Activated T-cell treated with anti-CD3 and anti-CD28 coated beads for 1 hour (primary cell): ENCODE measurements at places on chromosomes 3 and 15.

- no peak for DNase-seq
Observed at GRCh38 chr3:61666615-61667330, 105.4 kb downstream of the PTPRG start.

DNA sequence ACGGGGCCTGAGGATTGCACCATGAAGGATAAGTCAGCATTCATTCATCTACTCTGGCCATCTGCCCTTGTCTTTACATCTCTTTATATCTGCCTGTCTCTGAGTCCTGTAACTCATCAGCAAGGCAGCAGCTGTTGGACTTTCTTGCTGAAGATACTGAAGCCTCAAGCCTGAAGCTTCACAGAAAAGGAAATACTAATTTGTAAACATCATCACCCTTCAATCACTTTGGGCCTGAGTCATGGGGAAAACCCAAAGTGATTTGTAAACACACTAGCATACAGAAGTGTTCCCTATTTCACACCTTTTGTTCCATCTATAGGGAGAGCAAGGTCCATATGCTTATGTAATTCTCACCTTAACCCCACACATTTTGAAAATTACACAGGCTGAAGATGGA lies 928.2 kb downstream of the EPHA3 start:
- DNase-seq, result no peak

GRCh38 chr3:31302343-31302742 lies 230.4 kb upstream of the STT3B start:
- DNase-seq, result no peak

- DNase-seq, result no peak
Observed at GRCh38 chr3:186544281-186544680, at the start of gene CRYGS. TSS of gene CRYGS (minus strand) at chr3:186544380. CDS start at chr3:186544326, 54 bp downstream.

GRCh38 chr15:64180235-64180824 lies 17.5 kb upstream of the PPIB start:
- no peak for DNase-seq

DNA sequence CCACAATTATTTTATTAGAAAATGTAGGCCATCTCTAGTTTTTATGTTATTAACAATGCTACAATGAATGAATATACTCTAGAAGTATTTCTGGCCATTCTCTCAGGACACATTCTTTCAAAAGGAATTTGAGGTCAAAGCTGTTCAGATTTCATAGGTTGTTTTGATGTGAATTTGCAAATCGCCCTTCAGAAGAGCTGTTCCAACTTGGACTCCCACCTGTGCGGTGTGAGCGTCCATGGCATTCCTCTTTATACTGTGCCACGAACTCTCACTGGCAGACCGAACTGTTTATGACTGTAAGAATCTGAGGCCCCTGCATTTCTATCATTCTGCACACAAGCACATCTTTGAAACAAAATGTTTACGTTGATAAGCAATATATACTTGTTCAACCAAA lies 18.6 kb upstream of the SLC24A5 start:
- no peak for DNase-seq

- DNase-seq, result no peak
Observed at GRCh38 chr3:127323581-127323980, 35.7 kb upstream of the PRR20G start.

DNA sequence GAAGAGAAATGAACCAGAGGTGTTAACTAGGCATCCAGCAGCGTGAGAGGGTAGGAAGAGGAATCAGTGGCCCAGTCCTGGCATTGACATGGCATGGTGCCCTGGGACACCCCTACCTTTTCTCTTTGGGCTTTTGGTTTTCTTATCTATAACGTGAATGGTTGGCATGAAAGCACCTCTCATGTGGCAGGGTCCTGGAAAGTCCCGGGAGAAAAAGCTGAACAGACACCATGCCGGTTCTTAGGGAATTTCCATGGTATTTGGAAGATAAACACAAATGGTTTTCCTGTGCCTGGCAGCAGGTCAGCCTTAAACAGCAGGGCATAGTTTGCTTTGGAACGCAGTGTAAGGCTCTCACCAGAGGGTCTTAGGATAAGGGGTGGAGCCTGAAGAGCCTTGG lies 15.4 kb downstream of the ARNT2 start:
- DNase-seq, result no peak

- no peak for DNase-seq
Observed at GRCh38 chr3:160395297-160395696, 3.7 kb downstream of the IFT80 start.

DNA sequence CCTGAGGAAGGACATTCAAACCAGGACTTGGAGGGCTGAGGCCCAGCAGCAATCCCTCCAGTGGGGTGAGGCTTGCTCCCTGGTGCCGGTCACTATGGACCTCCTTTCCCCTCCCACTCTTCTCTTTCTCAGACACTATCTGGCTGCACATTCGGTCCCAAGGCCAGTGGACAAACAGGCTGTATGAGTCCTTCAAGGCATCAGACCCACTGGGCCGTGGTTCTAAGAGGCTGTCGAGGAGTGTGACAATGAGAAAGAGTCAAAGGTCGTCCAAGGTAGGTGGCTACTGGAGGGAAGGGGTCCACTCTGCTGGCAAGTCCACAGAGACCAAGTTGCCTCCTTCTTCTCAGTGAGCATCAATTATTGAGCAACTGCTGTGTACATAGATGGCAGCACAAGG lies 28.0 kb downstream of the NOX5 start:
- DNase-seq, result no peak

GRCh38 chr3:156582532-156583183 lies 27.7 kb upstream of the SSR3 start:
- DNase-seq, result no peak

DNA sequence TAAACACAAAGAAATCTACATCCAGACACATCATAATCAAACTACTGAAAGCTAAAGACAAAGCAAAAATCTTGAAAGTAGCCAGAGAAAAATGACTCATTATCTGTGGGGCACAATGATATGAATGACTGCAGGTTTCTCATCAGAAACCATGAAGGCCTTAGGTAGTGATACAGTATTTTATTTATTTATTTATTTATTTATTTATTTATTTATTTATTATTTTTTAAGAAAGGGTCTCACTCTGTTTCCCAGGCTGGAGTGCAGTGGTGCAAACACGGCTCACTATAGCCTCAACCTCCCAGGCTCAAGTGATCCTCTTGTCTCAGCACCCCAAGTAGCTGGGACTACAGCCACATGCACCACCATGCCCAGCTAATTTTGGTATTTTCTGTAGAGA lies 15.2 kb downstream of the CCK start:
- no peak for DNase-seq

DNA sequence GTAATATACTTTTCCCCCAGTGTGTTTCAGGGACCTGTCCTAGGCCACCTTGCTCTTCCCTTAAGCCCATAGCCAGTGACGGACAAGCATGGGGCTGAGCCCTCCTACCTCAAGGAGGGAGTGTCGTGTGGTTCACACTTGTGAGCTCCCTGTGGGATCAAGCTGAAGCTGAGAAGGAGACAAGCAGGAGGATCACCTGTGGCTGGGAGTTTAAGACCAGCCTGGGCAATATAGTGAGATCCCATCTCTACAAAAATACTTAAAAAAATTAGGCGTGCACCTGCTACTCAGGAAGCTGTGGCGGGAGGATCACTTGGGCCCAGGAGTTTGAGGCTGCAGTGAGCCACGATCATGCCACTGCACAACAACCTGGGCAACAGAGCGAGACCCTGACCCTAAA lies 76.7 kb upstream of the RPL35A start:
- DNase-seq, result no peak

- no peak for DNase-seq
Observed at GRCh38 chr3:150602426-150603152, 532 bp upstream of the SELENOT start.

DNA sequence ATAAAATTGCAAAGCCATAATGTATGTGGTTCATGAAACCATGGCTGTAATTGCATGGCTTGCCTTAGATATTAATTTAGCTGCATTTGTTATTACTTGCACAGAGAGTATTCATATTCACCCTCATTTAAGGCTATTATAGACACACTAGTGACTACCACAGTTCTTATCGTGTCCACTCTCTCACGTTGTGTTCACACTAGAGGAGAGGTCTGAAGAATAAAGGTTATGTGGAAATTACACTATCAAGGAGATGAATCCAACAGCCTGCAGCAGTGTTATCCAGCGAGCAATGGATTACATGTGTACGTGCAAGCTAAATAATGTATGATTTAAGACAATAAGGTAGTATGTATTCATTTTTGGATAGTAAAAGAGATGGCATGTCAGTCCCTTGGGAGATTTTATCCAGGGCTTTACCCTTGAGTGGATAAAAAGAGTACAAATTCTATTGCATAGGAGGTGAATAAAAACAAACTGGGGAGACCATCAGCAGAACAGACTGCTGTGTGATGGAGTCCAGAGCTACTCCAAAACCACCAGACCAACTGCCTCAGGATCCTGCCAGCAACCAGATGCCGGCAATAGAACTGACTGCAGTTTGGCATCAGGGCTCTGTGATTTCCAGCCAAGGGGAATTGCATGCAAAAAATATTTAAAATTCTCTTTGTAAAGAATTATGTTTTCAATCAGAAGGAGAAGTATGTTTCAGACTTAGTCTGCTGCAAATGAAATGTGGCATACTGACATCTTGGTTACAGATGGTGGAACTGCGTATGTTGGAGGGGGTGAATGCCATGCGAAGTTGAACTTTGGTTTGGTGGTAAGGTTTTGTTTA lies 146.6 kb downstream of the RBMS3 start:
- no peak for DNase-seq

- no peak for DNase-seq
Observed at GRCh38 chr15:38650936-38651327, 86.3 kb upstream of the RASGRP1 start.

- no peak for DNase-seq
Observed at GRCh38 chr15:83053151-83053550, 13.9 kb downstream of the BTBD1 start.

DNA sequence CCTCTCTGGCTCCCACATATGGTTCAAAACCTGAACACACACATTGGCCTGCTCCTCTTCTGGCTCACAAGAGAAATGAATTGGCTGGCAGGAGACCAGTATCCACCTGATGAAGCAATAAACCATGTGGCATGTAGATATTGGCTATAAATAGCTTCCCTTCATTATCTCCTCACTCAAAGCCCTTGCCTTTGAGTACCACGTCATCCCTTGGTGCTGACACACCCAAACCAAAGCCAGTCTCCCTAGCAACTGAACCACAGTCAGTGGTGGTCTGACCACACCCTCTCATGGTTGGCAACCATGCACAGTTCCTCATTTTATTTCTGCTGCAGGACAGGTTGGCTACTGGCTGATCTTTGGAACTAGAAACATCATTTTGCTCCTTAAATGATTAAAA lies 98.8 kb downstream of the ZNF621 start:
- no peak for DNase-seq

GRCh38 chr3:196636369-196637349 lies 2.8 kb upstream of the NRROS start:
- DNase-seq, result no peak

DNA sequence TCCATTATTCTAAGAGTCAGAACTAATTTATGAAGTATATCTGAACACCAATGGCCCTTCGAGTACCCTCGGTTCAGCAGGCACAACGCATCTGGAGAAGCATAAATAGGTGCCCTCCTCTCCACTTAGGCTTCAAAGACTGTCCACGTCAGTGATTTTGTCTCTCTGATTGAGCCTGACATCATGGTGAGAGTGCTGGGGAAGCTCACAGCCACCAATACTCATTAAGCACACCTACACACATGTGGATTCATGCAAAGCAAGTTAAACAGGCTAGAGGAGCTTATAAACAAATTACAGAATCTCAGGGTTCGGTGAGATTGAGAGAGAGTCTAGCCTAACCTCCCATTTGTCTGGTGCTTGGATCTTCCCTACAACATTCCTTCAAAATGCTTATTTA lies 3.6 kb downstream of the CLDN1 start:
- no peak for DNase-seq

DNA sequence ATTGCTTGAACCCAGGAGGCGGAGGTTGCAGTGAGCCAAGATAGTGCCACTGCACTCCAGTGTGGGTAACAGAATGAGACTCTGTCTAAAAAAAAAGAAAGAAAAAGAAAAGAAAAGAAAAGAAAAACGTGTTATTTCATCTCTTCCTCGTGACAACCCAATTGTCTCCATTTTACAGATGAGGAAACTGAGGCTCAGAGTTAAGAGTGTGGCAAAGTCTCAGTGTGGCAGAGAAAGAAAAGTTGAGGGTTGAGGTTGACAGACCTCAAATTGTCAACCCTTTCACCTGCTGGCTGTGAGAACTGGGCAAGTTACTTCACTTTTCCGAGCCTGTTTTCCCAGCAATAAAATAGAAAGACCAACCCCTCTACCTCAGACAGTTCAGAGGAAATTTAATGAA lies 59.6 kb downstream of the TM4SF4 start:
- no peak for DNase-seq

GRCh38 chr3:72384602-72385001 lies 463.6 kb downstream of the SHQ1 start:
- DNase-seq, result no peak

- DNase-seq, result no peak
Observed at GRCh38 chr15:22891426-22892210, 53.2 kb downstream of the NIPA2 start.

DNA sequence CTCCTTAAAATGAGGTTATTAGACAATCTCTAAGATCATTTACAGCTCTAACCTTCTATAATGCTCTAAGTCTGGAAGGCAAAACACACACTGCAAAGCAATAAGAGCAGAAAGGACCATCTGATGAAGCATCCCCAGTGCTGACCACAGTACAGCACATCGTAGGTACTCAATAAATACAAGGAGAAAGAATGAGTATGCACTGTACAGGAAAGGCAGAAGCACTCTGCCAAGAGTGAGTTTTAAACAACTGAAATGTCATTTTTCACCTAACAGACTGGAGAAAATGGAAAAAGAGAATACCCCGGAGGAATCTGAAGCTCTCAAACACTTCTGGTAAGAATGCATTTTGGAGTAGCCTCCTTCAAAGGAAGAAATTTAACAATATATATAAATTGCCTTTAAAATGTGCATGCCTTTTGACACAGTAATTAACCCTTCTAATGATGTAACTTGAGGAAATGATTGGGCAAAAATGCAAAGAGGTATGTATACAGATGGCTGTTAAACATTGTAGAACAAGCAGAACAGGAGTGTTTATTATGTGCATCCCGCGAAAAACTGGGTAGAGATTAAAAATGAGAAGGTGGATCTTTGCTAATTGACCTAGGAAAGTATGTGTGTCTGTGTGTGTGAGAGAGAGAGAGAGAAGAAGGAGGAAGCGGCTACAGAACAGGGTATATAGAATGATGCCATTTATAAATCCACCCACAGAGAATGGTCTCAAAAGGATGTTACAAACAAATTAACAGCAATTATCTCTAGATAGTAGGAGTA lies 8.0 kb upstream of the OXTR start:
- DNase-seq, result no peak

- no peak for DNase-seq
Observed at GRCh38 chr3:124599779-124600693, 130.2 kb upstream of the UMPS start.

GRCh38 chr15:36511594-36511993 lies 67.8 kb upstream of the CDIN1 start:
- DNase-seq, result no peak
